Ammon's horn (tissue), 1 donor: ENCODE measurements at places on chromosomes 6 and 20.

DNA sequence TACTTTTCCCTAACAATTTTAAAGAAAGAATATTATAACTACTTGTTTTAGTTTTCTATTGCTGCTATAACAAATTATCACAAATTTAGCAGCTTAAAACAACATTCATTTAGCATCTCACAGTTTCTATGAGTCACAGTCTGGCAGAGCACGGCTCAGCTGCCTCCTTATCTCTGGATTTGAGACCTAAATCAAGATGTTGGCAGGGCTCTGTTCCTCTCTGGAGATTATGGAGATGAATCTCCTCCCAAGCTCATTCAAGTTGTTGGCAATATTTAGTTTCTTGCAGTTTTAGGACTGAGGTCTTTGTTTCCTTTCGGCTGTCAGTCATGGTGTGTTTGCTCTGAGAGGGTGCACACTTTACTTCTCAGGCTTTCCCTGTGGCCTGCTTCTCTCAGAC, 1065.8 kb upstream of the EYS start:
- no peak for DNase-seq

DNA sequence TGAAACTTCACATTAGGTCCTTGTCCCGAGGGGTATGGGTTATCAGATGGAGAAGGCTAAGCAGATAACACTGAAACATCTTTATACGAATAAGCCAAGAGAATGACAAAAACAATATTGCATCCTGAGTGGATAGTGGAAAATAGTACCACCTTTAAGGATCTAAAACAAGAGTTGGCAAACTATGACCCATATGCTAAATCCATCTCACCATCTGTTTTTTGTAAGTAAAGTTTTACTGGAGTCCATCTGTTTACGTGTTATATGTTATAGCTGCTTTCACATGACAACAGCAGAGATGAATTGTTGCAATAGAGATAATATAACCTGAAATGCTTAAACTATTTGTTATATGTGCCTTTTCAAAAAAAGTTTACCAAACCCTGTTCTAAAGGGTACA, 76.1 kb upstream of the TRDN start:
- no peak for DNase-seq

GRCh38 chr6:45044510-45045252, 283.4 kb upstream of the RUNX2 start:
- DNase-seq = no peak

GRCh38 chr6:87391334-87391733, 16.4 kb upstream of the CFAP206 start:
- peak; percentile 22 for DNase-seq

DNA sequence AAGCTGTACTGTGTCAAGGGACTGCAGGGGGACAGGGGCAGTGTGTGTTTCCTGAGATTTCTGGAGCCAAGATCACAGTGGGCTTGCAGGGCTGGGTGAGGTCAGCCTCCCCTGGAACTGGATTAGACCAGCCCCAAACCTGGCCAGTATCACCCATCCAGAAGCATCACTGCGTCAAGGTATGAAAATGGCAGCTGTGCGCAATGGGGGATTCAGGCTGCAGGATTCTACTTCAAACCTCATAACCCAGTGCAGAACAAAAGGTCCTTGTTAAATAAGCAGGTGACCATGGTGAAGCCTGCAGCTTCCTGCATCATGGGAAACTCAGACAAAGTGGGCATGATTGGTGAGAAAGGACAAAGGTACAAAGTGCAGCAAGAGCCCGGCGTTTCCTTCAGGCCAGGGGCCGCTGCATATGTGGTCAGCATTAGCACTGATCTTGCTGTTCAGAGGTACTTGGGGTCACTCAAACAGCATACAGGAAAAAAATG, 33.4 kb downstream of the TRAF3IP2 start:
- DNase-seq = no peak

DNA sequence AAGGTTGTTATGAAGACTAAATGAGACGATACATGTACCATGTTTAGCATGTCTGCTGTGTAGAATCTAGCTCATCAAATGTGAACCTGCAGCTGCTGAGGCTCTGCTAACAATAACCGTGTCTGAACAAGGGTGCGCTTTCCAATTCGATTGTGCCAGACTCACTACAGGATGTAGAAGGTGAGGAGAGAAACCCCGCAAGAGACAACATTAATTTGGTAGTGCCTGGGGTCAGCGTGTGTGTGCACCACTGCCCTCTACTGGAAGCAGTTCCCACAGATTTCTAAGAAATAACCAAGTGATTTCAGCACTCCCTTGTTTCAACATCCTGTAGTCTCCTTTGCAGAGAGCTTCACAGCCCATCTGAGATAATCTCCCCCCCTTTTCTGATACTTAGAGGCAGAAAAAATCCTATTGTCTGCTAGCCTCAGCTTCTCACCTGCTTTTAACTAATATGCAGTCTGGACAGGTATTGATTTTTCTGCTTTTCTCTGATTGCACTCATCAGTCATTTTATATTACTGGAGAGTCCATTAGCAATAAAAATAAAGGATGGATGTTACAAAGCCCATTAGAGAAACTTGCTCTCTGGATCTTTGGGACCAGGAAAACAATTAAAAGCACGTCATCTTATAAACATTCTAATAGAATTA, 96.7 kb upstream of the BACH2 start:
- DNase-seq = peak; percentile 73
